Pulmonary artery endothelial cell (primary cell): ENCODE measurements at places on chromosomes 3 and 15. TPM values are rescaled to one million over a fixed set of nuclear protein-coding genes. Genes with fewer than 3 reads are reported as not detected.

- DNase-seq, result no peak
Measured at GRCh38 chr3:15289661-15290060, 42.7 kb downstream of the SH3BP5 start.

DNA sequence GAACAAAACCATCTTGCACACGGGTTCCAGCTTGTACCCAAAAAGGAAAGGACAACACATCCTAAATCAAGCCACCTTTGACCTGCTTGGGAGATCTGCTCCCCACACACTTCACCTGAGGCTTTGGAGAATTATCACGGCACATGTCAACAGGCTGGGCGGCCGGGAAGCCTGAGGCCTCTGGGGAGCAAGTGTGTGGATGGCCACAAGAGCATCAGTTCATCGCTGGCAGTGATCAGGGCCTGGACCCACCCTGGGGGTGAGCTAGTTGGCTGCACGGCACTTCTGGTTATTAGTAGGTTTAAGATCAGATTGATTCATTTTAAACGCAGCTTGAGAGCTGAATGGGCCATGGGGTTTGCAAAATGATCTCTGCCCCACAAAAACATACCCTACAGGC is 108.5 kb downstream of the CHSY1 start:
- DNase-seq, result no peak

DNA sequence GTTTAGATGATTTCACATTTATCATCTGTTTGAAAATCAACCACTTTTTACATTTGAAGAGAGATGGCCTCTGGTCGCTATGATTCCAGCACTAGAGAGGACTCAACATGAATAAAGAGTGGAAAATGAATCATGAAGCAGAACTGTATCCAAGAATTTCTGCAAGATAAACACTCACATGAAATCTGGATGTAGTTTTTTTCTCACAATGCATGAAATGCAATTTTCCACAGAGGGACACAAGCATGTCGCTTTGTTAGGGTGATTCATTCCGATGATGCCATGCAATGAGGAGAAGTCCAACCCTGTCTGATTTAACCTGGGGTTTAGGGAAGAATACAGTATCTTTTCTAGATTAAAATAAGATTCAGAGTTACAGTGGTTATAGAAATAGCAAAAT is 50.4 kb upstream of the ADCY5 start:
- DNase-seq, result no peak

DNA sequence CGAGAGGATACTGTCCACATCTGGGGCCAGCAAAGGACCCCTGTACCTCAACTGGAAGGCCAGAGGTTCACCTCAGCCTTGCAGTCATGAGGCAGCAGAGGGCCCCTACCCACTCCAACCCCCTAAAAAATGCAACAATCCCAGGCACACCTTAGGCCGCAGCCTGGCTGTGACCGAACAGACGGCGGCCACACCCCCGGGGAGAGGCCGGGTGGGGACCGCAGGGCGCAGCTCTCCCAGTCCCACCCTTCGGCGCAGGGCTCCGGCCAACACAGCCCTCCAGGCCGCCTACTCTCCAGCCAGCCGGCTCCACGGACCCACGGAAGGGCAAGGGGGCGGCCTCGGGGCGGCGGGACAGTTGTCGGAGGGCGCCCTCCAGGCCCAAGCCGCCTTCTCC is 457 bp upstream of the DNAJA4 start:
- DNase-seq, result no peak

DNA sequence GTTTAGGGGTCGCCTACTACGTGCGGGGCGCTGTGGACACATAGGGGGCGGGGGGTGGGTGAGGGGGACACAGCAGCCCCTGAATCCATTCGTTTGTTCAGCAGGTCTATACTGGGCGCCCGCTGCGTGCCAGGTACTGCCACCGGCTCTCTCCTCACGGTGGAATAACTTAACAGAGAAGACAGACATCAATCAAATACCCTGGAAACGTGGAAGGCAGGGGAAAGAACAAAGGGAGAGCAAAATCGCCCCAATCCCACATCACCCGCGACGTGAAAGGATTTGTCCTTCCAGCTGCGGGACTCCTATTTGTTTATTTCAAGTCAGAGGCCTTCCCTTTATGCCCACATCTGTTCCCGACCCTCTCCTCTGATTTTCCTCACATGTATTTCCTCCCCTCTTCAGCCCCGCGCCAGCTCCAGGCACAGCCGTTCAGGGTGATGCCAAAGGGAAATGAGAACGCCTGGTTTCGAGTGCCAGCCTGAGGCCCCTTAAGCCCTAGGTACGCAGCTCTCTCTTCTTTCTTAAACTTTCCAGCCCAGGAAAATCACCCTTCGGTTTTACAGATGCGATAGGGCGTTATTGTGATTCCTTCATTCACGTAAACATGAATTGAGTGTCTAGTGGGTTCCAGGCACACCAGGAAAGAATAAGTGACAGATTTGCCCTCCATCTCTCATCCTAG is 726 bp upstream of the PROK2 start:
- no peak for DNase-seq

Gene BCL2A1
- 0.21 and 2.1 TPM in 2 replicates for total RNA-seq

Gene SSUH2
- total RNA-seq, result not detected in 2 replicates
